Stimulated activated CD8-positive, alpha-beta memory T cell treated with anti-CD3 and anti-CD28 coated beads, Interleukin-12 subunit alpha, Interleukin-12 subunit beta, amount 100 ng/mL, for 4 hours (primary cell): ENCODE measurements at places on chromosomes 1 and 21.
A peak's percentile ranks its signal among the peaks of the same experiment; 100 is the strongest.

DNA sequence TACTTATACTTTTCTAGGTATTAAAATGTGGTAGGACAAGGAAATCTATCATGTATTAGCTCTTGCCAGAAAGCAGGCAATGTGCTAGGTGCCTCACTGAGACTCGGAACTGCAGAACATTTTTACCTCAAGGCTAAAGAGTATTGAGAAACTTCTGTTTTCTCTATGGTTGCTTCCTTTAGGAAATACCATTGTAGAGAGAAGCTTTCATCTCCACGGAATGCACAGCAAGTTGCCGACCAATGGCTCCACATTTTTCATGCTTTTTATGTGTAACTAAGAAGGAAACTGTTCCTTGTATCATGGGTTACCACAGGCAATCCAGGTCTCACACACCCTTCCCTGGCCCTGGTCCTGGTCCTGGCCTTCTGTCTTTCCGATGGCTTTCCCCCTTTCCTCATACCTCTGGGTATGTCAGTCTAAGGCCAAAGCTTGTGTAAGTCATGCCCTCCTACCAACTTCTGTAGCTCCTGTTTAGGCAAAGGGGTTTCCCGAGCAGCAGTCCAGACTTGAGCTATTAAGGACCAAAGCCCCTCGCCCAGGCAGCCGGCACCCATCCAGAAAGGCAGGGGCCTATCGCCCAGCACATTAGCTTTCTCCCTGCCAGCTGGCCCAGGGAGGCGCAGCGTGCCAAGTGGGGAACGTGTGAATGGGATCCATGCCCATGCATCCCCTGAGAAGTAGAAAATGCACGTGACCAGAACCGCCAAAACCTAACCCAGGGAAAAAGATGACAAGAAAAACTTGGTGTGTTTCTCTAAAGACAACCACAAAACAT is 225.0 kb downstream of the PBX1 start:
- DNase-seq: no peak

GRCh38 chr21:32411350-32412161 is 950 bp upstream of the EVA1C start:
- peak; percentile 39 for DNase-seq

DNA sequence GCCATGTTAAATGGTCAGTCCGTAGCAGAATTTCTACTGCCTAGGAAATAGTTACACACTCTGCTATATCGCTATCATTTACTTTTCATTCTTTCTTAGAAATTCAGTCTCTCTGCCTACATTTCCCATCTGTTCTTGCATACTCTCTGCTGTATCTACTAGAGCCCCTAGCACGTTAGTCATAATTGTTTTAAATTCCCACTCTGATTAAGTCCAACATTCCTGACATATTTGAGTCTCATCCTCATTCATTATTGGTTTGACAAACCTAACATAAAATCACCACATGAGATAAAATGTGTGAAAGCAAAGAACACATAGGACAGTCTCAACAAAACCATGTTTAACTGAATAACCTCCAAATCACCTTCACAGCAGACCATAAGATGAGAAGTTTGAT is 513.6 kb downstream of the PLPP3 start:
- no peak for DNase-seq

GRCh38 chr1:190259424-190259823 is 218.2 kb downstream of the BRINP3 start:
- DNase-seq: no peak

GRCh38 chr1:160429702-160430535 is 29.6 kb downstream of the VANGL2 start:
- no peak for DNase-seq

GRCh38 chr1:24904731-24905354 is 25.2 kb downstream of the RUNX3 start:
- DNase-seq: no peak

GRCh38 chr1:212618466-212619210 is 10.1 kb downstream of the ATF3 start:
- DNase-seq: no peak

- DNase-seq: peak; percentile 22
Measured at GRCh38 chr1:35726450-35727433, 8.1 kb upstream of the C1orf216 start.

GRCh38 chr1:61120998-61121397 is 38.6 kb downstream of the NFIA start:
- no peak for DNase-seq

DNA sequence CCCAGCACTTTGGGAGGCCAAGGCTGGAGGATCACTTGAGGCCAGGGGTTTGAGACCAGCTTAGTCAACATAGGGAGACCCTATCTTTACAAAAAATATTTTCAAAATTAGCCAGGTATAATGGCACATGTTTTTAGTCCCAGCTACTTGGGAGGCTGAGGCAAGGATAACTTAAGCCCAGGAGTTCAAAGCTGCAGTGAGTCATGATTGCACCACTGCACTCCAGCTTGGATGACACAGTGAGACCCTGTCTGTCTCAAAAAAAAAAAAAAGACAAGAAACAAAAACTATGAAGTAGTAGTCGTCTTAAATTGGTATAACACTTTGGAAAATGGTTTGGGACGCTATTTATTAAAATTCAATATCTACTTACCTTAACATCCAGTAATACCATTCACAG is 7.7 kb downstream of the AIM2 start:
- no peak for DNase-seq

DNA sequence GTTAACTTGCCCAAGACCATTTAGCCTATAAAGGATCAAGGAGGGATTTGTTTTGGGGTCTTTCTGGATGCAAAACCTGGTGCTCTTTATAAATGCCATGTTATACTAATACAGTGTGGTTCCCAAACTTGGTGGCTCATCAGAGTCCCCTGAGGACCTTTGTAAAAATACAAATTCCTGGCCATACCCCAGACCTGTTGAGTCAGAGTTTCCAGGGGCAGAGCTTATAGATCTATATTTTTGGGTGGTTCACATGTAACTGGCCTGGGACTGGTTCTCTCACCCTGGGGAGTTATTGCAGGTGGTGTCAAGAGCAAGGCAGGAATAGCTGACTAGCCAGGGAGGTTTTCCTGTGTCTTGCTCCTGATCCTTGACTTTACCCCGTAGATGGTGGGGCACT is 136.9 kb upstream of the HNRNPU start:
- no peak for DNase-seq

DNA sequence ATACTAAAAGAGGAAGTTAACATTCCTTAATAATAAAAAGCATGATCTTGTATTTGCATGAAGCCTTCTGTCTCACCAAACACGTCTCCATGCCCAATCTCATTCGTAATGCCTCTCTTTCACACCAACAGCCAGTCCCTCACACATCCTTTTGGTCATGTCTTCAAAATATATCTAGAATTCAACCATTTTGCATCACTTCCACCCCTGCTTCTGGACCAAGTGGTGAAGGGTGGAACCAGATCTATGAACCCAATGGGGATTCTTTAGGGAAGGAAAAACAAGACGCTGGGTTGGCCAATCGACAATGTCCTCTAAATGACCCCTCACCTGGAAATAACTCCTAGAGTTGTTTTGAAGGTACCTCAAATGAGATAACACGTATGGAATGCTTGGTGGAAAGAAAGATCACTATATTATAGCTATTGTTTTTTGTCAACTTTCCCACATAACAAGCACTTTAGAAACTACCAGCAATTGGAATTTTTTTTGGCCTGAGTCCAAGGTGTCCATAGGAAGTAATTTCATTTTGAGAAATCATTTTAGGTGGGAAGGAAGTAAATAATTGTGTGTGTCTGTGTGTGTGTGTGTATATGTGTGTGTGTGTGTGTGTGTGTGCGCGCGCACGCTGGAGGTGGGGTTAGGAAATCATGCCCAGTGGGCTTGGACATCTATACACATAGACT is at the start of gene KCNA10:
Gene KCNA10 (minus strand): TSS at position 51 of the 686 bp plus-strand sequence. CDS start 388 bp downstream, outside the sequence.
- DNase-seq: no peak

GRCh38 chr1:44119525-44119924 is 904 bp downstream of the KLF17 start:
- DNase-seq: no peak

DNA sequence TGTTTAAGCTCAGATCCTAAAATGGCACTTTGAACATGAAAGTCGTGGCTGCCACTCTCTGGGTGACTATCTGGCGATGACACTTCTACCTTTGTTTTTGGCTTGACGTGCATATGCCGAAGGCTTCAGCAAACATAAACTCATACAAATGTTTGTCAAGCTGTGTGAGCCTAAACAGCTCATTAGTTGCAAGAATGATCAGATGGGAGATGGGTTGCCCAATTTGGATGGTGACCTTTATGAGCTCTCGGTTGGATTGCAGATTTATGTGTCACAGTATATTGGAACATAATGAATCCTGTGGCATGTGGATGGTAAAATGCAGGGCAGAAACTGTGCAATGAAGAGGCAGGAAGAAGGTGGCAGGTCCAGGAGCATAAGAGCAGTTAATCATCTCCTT is 229.3 kb downstream of the DISC1 start:
- no peak for DNase-seq

DNA sequence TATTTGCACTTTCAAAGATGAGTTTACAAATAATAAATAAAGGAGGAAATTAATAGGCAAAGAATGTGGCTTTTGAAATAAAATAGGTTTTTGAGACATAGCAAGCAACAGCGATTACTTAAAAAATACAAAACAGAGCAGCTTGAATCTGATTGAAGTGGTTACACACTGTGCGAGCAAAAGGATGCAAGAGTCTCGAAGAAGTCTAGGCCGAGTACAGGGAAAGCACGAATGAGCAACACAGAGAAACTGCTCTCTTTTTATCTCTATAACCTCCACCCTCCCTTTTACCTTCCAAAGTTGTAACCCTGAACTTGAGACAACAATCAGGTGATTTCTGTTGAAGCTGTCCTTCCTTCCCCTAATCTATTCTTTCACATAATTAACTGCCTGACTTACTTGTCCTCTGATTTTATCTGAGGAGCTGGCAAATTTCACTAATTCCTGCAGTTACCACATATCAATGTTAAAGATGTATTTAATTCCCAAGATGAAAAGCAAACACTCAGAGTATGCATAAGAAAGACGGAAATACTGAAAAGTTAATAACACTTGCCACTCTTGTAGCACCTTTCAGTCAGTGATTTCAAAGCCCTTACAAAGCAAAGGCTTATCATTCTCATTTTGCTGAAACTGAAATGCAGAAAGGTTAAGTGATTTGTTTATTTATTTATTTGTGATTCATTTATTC is 1030.1 kb downstream of the ADGRL2 start:
- DNase-seq: no peak

GRCh38 chr1:158810311-158810710 is 20.8 kb upstream of the MNDA start:
- no peak for DNase-seq

- DNase-seq: peak; percentile 1
Measured at GRCh38 chr1:218284377-218284916, 646 bp upstream of the RRP15 start.

GRCh38 chr1:68953311-68953710 is 456.4 kb upstream of the DEPDC1 start:
- no peak for DNase-seq

GRCh38 chr1:11707621-11708276 is 16.2 kb downstream of the DRAXIN start:
- no peak for DNase-seq

GRCh38 chr1:165895451-165895871 is 68.0 kb downstream of the UCK2 start:
- DNase-seq: no peak

- DNase-seq: no peak
Measured at GRCh38 chr21:29947119-29947518, 7.3 kb upstream of the GRIK1 start.

DNA sequence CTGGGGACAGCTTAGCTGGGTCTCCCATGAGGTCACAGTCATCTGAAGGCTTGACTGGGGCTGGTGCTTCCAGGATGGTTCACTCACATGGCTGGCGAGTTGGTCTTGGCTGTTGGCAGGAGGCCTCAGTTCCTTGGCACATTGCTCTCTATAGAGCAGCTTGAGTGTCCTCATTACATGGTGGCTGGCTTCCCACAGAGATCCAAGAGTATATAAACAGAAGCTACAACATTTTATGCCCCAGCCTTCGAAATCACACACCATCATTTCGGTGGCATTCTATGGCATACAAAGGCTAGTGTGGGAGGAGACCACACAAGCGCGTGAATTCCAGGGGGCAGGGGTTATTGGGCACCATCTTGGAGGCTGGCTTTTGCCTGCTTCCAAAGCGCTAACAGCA is 63.0 kb downstream of the ALPL start:
- DNase-seq: no peak

- no peak for DNase-seq
Measured at GRCh38 chr1:171110621-171111326, 20.1 kb downstream of the FMO3 start.

GRCh38 chr1:165114022-165114888 is 242.3 kb downstream of the LMX1A start:
- DNase-seq: no peak

- DNase-seq: no peak
Measured at GRCh38 chr1:25051504-25051903, 121.4 kb upstream of the RUNX3 start.

DNA sequence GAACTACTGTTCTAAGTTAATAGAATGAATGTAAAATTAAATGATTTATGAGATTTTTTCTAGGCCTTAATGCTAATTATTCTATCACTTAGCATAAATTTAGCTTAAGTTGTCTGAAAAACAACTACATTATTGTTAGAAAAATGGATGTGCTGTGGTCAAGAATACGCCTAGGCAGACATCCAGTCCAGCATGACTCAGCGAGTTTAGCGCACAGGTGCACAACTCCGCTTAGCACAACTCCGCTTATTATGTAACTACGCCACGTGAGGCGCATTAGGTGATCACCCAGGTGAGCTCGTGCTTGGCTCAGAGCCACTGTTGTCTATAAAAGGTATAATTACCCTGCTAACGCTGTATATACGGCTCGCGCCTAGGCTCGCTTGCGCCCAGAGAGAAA is 1043.6 kb upstream of the ADGRL4 start:
- no peak for DNase-seq

DNA sequence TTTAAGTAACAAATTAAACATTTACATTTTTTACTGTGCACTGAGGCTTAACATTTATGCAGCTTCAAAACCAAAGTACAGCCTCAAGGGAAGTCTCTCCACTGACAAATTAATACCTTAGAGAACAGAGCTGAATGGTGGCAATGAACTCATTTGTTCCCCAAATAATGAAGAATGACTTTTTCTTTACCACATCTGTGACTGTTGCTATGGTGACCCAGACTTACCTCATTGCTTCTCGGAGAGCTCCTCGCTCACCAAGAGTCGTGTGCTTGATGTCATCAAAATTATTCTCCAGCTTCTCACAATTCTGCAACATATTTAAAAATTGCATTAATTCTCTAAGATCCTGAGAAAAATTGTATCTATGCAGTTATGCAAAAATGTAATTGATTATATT is 92.9 kb downstream of the DPYD start:
- no peak for DNase-seq

- no peak for DNase-seq
Measured at GRCh38 chr1:19354531-19354981, 42.4 kb downstream of the SLC66A1 start.

DNA sequence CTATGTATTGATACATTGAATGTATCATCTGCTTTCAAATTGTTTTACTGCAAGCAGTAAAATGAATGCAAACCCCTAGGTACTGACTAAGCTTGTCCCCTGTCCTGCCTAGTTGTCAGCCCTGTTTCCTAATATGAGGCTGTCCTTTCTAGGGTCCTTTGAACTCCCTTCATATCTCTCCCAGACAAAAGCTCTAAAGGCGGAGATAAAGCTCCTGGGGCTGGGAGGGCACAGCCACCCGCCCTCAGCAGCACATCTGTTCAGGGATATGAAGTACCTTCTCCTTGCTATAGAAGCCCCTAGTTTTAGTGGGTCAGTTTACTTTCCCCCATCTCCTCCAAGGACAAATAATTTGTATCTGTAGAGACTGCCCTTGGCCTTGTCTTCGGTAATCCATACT is 93.1 kb upstream of the ETS2 start:
- DNase-seq: no peak
